ENCODE measurements at places on chromosomes 12 and 14.

DNA sequence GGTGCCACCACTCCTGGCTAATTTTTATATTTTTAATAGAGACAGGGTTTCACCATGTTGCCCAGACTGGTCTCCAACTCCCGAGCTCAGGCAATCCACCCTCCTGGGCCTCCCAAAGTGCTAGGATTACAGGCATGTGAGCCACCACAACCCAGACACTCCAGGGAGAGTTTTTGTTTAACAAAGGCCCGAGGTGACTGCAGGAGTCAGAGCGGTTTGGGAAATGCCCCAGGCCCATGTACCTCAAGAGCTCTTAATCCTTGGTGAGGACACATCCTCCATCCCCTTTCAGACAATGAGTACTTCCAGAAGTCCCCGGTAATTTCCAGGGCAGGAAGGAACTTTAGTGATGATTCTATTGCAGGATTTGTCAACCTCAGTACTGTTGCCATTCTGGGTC is 176.0 kb downstream of the ESRRB start:
- DNase-seq, result no peak

DNA sequence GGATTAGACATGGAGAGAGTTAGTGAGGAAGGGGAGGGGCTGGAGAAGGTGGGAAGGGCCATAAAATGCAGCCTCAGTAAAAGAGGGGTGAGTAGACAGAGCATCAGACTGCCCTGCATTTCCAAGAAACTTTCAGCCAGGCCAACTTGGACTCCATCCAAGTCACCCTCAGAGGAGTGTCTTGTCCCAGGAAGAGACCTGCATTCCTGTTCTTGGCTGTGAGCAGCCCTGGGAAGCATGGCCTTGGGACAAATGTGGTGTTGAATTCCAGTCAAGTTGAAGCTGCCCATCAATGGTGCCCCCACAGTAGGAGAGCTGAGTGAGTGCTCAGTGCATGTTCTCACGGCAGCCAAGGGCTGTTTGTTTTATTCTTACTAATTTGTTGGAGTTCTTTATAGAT is 35.0 kb upstream of the TUNAR start:
- DNase-seq, result peak; percentile 6

DNA sequence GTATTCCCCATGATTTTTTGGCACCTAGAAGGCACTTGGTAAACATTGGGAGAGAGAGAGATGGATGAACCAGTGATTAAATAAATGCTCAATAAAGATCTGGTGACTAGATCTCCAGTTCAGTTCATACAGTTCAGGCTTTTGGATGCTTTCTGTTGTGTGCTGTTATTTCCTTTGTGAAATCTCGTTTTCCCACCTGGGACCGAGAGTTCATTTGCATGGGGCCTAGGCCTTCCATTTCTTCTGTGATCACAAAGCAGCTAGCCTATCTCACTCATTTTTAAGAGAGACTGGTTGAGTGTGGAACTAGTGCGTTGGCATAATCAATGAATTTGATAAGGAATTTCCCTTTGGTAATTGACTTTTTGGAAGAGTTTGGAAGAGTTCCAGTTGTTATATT is 104.0 kb downstream of the VRK1 start:
- DNase-seq, result no peak

DNA sequence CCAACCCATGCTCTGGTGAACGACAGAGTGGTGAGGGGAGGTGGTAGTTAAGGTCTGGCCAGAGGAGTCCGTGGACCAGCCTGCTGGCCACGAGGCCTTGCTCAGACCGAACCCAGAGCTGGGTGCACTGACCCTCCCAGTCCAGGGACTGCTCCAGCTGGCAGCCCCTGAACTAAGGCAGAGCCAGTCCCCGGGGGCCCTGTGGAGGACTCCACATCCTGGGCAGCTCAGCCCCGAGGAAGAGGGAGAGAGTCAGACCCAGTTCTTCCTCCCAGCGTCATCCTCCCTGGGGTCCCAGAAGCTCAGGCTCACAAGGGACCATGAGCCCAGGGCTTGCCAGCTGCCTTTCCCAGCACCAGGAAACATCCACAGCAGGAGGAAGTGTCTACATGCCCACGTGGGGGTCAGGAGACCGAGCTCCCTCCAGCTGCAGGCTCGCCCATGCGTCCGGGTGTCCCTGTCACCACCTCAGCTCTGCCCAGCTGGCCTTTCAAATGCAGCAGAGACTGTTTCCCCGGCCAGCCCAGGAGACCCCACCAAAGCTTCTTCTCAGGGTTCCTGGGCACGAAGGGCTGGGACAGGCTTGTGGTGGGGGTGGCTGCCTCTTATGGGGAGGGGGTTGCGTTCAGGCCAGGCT is 194.4 kb downstream of the KIF26A start:
- no peak for DNase-seq

- no peak for DNase-seq
These were observed 13.9 kb upstream of the AVPR1A start for GRCh38 chr12:63164911-63165310.

GRCh38 chr14:94161981-94162380 is 12.1 kb upstream of the PPP4R4 start:
- DNase-seq, result no peak

- peak; percentile 53 for DNase-seq
These were observed 15.8 kb upstream of the ORAI1 start for GRCh38 chr12:121610239-121611149.

- peak; percentile 37 for DNase-seq
These were observed 4.0 kb downstream of the SIX1 start for GRCh38 chr14:60645126-60645741.

DNA sequence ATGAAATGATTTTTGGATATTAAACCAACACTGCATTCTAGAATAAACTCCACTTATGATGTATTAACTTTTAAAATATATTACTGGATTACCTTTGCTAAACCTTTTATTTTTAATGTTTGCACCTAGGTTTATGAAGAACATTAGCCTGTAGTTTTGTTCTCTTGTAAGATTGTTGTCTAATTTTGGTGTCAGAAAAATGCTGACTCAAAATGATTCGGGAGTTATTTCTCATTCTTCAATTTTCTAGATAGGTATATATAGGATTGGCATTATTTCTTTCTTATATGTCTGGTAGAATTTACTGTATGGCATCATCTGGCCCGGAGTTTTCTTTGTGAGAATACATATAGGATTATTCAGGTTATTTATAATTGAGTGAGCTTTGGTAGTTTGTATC is 54.6 kb downstream of the MAP4K5 start:
- no peak for DNase-seq

DNA sequence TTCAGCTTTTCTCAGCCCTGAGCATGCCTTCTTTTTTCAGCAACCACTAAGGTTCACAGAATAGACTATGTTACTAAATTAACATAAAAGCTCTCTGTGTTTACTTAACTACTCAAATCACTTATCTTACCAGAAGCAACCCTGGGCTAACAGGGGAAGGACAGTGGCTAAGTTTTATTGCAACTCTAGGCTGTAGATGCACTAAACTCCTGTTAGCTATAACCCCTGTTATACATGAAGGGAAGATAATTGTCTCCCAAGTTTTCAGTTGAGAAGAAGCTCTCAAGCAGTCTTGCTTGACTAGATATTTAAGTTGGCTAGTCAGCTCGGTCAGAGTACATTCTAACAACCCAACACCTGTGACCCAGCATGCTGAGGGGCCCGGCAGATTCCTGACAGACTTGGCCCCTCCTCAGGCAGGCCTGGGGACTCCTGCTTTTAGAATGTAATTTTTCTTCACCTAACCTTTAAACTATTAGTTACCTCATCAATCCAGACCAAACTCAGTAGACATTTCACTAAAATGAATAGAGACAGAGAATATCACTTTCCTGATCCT is 464.5 kb downstream of the EGLN3 start:
- no peak for DNase-seq

GRCh38 chr12:114439817-114440216 is 33.9 kb upstream of the TBX5 start:
- no peak for DNase-seq

DNA sequence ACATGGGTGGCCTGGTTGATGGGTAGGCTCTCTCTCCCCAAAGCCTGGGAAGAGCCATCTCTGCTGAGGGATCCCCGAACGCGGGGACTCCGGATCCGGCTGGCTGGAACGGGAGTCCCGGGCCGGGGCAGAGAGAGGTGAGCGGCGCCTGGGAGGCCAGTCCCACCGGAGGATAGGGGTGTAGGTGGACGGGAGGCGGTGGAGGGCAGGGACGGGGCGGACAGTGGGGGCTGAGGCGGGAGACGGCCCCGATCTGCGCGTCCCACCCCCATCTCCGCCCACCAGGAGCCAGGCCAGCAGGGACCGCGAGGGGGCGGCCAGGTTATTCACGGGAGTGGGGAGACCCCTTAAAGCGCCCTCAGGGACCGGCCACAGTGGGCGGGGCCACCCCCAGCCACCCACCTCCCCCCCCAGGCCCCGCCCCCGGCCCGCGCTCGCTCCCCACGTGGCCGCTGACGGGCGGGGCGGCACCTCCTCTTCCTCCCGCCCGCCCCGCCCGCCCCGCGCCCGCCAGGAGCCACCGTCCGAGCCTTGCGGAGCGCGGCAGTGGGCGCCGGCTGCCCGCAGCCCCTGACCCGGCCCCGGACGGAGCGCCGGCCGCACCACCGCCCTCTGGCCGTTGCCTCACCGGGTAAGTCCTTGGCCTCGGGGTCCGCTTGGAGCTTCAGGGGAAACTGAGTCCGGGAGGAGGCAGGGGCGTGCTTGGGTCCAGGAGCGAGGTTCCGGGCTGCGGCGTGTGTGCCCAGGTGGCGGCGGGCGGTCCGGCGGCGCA is at the start of gene INF2:
Gene INF2 (plus strand): TSS at position 510 of the 772 bp plus-strand sequence. CDS start 11,748 bp downstream, outside the sequence.
- DNase-seq, result peak; percentile 81

DNA sequence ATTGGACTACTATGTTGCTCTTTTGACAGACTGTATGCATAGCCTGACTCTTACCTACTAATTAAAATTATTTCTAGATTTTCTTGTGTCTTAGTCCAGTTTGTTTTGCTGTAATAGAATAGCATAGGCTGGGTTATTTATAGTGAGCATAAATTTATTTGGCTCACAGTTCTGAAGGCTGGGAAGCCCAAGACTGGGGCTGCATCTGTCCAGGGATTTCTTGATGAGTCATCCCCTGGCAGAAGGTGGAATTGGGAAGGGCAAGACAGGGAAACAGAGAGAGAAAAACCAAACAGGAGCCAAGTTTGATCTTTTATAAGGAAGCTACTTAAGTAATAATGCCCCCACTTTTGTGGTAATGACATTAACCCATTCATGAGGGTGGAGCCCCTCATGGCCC is 759.2 kb upstream of the LRFN5 start:
- peak; percentile 1 for DNase-seq

DNA sequence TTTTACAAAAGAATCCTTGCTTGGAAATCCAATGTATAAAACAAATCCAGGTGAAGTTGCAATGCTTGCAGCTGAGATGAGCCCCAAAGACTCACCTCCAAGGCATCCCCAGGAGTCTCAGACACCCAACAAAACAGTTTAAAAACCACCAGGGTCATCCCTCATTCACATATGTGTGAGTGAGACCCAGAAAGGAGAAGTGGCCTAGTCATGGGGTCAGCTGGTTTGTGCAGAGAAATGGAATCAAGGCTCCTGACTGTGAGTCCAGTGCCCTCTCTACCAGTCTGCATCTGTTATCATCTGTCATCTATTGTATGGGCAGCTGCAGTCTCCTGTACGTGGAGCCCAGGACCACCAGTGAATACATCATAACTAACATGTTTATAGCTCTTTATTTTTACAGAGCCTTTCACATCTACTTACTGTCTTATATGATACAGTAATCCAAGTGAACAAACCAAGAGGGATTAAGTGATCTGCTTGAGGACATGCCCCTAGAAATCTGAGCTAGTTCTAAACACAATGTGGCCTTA is 27.1 kb downstream of the PLEKHG7 start:
- peak; percentile 56 for DNase-seq

GRCh38 chr12:27179400-27180214 is 64.5 kb upstream of the STK38L start:
- peak; percentile 79 for DNase-seq

DNA sequence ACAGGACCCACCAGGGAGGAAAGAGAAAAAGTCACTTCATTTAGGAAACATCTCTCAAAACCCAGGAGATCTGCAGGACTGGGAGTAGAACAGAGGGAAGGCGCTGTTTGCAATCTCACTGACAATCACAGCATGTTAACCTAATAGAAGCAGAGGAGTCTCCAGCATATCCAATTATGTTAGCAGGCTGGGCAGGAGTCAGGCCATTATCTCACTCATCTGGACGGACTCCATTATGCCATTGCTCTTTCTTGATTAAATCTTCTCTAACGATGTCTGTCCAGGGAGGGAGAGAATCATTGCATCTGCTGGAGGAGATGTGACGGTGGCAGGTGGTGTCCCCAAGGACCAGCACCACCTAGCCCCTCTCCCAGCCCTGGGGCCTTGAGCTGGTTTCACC is 203.8 kb upstream of the SFSWAP start:
- DNase-seq, result no peak

GRCh38 chr14:51336734-51337133 is 96.7 kb downstream of the TMX1 start:
- DNase-seq, result no peak

DNA sequence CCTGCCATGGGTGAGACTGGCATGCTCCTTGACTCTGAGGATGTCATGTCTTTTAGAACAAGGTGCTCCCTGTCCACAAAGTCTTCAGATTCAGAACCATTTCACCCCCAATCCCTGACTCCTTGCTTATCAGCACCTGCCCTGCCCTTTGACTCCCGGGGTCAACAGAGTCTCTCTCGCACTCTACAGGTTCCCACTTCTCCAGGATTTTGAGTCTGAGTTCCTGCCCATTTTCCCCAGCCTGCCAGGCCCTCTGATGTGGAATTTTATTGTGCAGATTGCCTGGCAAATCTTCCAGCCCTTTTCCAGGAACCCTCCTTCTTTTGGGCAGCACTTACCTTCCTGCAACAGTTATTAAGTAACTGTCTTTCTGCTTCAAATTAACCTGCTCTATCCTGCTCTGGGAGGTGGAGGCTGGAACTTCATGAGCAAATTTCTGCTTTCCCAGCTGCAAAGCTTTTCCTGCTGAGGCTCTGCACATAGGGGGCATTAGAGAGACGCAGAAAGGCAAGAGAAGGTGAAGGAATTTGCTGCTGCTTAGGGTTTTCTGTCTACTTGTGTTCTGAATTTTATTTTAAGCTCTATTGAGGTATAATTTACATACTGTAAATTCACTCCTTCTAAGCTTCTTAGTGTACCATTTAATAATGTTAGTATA is 259.1 kb downstream of the PCNX1 start:
- DNase-seq, result peak; percentile 70

DNA sequence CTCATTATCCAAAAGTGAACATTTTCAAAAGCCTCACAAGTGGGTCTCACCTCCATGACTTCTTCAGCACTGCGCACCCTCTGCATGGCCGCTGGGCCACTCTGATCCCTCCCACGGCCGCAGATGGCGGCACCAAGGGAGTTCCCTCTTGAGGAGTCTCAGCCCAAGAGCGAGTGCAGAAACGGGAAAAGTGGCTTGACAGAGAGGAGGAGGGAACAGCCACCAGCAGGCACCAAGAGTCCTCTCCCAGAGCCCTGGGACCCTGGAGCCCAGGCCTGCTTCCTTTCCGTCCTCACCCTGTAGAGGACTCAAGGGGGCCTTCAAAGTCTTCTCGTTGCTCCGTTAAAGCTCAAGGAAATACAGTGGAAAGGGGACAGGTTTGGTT is 230.2 kb upstream of the DIO3 start:
- DNase-seq, result no peak

Measured in tongue (tissue), 3 donors.